ENCODE measurements at places on chromosomes 1 and 21.

GRCh38 chr1:20721117-20722061 is 3.6 kb upstream of the KIF17 start:
- no peak for DNase-seq

DNA sequence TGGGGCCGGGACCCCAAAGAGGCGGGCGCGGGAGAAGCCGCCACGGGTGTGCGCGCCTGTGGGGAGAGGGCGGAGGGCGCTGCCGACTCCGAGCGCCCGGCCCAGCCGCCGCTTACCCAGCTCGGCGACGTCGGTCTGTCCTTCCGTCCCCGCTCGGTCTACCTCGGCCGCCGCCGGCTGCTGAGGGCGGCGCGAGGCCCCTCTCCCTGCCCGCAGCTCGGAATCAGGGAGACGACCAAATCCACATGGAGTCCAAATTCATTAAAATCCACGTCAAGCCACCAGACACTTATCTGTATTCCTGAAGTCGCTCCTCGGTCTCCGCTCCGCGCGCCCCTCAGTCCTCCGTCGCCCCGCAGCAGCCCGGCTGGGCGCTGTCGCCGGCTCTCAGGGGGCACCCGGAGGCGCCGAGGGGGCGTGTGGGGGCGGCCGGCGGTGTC is 637 bp downstream of the PLXNA2 start:
- DNase-seq = no peak

DNA sequence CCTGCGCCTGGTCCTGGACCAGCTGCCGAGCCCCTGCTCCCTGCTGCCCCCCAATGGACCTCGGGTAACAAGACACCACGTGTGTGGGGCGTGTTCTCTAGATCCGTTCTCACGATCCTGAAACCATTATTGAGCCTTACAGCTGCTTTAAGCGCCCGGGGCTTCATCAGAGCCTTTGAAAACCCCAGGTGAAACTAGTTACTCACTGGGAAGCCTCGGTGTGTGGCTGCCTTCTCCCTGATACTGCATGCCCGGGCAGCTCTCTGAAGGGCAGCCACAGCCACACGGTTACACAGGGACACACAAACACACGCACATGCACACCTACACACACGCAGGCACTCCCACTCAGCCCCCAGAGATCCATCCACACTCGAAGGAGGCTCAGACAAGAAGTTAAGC is 5.3 kb downstream of the HES2 start:
- no peak for DNase-seq

- DNase-seq = no peak
Measured at GRCh38 chr1:160405331-160405877, 5.0 kb downstream of the VANGL2 start.

DNA sequence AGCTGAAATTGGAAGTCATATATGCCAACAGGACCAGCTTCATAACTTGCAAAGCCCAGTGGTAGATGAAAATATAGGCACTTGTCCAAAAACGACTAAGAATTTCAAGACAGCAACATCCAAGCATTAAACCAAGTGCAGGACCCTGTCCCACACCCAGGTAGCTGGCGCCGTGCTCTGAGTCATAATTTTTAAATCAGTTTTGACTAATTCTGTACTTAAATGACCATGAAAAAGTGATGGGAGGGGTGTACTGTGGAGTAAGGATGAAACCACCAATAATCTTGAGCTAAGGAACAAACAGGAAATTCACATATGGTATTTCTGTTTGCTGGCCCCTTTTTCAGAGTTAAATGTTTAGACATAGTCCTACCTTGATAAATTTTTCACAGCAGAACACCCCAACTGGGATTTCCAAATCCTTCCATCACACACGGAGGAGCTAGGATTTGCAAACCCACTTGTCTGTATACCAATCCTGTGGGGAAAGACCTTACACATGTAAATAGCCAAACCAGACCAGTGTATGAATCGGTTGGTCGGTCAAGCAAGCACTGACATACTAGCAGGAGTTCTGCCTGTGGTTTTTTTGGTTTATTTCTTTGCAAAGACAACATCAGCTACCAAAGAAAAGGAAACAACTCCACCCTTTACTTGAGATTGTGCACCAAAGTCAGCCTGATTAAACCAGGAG is 235.7 kb upstream of the RAB4A start:
- no peak for DNase-seq

GRCh38 chr1:161131523-161132409 is 701 bp downstream of the DEDD start:
- no peak for DNase-seq

DNA sequence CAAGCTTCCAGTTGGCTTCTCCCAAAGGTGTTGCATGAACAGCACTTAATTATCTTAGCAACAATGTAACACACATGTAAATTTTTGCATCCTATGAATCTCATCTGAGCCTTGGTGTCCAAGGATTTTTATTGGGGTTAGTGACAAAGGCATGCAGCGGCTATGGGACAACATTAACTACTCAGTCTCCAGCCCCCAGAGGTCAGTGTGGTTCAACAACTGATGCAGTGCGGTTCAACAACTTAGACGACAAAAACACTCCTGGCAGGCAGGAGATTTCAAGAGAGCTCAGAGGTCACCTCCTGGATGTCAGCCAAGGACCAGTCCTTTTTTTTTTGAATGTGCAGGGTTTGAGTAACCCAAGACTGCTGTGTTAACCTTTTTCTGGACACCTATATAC is 77.5 kb upstream of the HMCN1 start:
- no peak for DNase-seq
